ENCODE measurements at places on chromosomes 1 and 21.

- DNase-seq: no peak
Measured at GRCh38 chr1:180939711-180940103, 27.0 kb downstream of the KIAA1614 start.

DNA sequence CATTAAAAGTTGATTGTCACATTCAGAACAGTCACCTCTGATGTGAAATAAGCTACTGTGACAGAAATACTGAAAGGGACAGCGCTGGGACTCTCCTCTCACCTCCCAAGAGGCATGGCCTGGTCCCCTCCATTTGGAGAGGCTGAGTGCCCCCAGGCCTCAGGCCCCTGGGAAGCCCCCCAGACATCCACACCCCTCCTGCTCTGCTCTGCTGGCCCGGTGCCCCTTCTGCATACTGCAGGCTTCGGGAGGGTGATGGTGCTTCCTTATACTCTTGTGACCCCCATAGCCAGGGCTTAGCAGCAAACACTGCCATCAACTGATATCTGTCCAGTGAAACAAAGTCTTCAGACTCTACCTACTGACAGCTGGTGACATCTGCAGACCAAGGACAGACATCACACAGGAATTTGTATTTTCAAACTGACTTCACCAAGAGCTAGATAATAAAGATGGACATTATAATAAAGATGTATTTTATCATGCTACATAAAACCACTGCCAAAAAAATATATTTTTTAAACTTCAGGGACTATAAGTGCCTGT lies 36.9 kb downstream of the C2CD2 start:
- DNase-seq: no peak

- DNase-seq: peak; percentile 23
Measured at GRCh38 chr1:100628631-100629081, 90.7 kb downstream of the GPR88 start.

- no peak for DNase-seq
Measured at GRCh38 chr1:57741521-57741920, 317.7 kb upstream of the DAB1 start.
